Type B pancreatic cell (in vitro differentiated cells): ENCODE measurements at places on chromosomes 6 and 20.

DNA sequence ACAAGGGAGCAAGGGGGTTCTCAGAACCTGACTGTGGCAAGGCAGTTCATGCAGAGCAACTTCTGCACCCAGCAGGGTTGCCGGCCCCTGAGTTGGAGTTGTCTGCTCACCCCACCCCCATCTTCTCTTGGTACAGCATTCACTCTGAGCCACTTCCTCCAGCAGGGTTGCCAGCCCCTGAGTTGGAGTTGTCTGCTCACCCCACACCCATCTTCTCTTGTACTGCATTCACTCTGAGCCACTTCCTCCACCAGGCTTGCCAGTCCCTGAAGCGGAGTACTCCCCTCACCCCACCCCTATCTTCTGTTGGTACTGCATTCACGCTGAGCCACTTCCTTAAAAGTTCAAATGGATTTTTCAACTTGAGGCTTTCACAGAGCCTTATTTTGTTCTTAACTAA, 79.7 kb upstream of the SYNDIG1 start:
- H3K4me3 ChIP-seq: no peak overlapping the region
- H3K27me3 ChIP-seq: peaks cover 41% of the 10 kb centered on the region
- no peaks in the 10 kb centered on the region for H3K4me1 ChIP-seq

DNA sequence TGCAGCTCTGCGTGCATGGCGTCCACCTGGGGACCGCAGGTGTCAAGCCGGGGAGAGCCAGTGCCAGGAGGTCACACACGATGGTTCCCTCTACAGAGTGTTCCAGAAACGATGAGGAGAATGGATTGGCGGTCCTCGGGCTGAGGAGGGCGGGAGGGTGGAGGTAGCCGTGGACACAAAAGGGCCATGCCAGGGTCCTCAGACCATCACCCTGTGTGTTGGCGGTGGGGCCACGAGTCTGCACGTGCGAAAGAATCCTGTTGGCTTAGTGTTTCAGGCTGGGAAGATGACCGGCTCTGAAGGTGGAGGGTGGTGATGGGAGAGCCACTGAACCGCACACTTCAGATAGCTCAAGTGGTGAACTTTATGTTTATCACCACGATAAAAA, 13.7 kb downstream of the HRH3 start:
- peaks cover 3% of the 10 kb centered on the region for H3K27me3 ChIP-seq
- peaks cover 3% of the 10 kb centered on the region for H3K36me3 ChIP-seq
- H3K4me1 ChIP-seq: no peaks in the 10 kb centered on the region
- no peak overlapping the region for H3K4me3 ChIP-seq

GRCh38 chr6:41056768-41057490, 3.9 kb downstream of the APOBEC2 start:
- H3K27me3 ChIP-seq: no peaks in the 10 kb centered on the region
- peak overlapping the region; percentile 28 for H3K27ac ChIP-seq
- H3K4me3 ChIP-seq: no peak overlapping the region
- peaks cover 3% of the 10 kb centered on the region for H3K36me3 ChIP-seq
- H3K4me1 ChIP-seq: peaks cover 9% of the 10 kb centered on the region
- DNase-seq: no peak

- H3K27me3 ChIP-seq: peaks cover 8% of the 10 kb centered on the region
- DNase-seq: no peak
- H3K27ac ChIP-seq: no peak overlapping the region
- peaks cover 6% of the 10 kb centered on the region for H3K4me1 ChIP-seq
- H3K4me3 ChIP-seq: no peak overlapping the region
These were observed 5.5 kb upstream of the CTCFL start for GRCh38 chr20:57530327-57530981.

DNA sequence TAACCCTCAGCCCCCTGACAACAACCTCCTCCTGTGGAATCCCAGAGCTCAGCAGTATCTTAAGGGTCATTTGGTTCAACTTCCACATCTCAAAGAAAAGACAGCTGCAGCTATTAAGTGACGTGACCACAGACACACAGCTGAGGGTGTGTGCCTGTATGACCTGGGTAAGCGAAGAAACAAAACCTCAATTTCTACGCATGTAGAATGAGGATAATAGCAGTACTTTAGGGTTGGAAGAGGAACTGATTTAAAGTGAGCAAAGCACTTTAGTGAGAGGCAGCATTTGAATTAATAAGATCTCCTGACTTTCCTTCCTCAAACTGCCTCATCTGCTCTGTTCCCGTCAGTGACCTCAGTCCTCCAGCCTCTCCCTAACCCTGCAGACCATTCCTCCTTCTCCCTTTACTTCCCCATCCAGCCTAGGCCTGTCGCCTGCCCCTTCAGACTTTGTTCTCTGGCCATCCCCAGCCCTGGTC, 6.8 kb upstream of the ARMC2 start:
- peak overlapping the region; percentile 16 for H3K4me3 ChIP-seq
- peaks cover 18% of the 10 kb centered on the region for H3K27me3 ChIP-seq
- H3K4me1 ChIP-seq: peaks cover 15% of the 10 kb centered on the region
- DNase-seq: no peak
